ENCODE measurements at places on chromosomes 7 and 10.

DNA sequence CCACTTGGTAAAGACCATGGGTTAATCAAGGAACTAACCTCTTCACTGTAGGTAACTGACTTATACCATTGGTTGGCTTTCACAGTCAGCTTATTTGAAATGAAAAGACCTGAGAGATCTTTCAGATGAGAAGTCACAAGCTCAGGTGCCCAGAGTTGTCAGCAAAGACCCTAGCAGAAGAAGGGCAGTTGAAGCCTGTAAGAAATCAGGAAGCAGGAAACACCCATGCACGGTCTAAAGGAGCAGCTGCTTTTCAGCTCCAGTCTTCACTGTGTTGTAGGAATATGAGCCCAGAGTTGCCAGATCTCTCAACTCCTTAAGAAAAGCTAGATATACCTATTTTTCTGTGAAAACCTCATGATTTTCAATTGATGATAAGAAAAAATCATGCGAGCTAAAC is 130.0 kb downstream of the ARID5B start:
- DNase-seq, result no peak

DNA sequence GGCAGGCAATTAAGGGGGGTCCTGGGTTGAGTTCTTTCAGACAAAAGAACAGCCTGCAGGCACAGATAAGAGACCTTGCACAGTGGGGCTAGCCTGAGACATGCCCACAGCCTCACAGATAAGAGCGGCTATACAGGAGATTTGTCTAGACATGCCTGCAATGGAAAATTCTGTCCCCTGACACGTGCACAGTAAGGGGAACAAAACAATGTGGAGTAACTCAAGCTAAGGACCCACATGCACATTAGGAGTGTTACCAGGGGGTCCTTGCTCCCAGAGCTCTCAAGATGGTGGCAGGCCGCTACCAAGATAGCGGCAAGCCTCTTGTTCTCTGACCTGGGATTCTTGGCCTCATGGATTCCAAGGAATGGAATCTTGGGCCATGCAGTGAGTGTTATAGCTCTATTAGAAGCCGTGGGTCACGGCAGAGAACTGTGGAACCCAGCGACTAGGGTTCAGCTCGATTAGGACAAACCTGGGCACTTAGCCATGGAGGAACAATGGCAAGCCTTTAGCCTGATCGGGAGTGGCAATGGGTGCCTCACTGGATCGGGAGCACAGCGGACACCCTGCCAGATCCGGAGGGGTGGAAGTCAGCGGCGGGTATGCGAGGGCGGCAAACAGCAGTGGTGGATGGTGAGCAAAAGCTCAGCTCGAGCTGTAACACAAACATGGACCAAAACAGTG is 196.9 kb downstream of the CCSER2 start:
- no peak for DNase-seq

GRCh38 chr10:118720685-118721538 is 33.9 kb downstream of the CACUL1 start:
- DNase-seq, result peak; percentile 62

DNA sequence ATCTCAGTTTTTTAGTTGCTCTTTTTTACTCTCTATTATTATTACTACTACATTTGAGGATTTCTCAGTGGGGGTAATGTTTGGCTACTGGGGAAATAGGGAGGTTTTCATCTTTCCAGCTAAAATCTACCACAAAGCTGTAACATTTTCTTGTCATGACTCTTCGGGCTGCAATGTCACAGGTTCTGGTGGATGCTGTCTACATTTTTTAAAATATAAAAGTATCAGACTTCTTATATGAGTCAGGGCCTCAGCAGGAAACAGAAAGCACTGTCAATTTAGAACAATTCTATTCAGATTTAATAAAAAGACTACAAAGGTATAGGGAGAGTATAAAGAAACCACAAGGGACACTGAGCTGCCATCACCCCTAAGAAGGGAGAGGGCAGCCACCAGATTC is 61.6 kb downstream of the DNAJC12 start:
- DNase-seq, result no peak

DNA sequence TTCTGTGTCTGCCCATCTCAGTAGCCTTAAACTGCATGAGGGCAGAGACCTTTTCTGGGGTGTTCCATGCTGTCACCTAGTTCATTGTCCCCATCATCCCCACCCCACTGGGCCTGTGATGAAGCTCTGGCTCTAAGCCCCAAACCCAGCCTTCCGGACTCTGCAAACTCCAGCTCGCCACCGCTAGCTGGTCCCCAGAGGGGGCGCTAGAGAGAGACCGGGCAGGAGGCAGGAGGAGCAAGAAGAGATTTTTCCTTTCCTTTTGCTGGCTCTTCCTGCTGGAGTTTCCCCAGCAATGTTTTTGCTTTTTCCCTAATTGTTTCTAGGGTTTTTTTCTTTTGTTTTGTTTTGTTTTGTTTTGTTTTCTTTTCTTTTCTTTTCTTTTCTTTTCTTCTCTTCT is 234.4 kb downstream of the TEX36 start:
- peak; percentile 4 for DNase-seq

DNA sequence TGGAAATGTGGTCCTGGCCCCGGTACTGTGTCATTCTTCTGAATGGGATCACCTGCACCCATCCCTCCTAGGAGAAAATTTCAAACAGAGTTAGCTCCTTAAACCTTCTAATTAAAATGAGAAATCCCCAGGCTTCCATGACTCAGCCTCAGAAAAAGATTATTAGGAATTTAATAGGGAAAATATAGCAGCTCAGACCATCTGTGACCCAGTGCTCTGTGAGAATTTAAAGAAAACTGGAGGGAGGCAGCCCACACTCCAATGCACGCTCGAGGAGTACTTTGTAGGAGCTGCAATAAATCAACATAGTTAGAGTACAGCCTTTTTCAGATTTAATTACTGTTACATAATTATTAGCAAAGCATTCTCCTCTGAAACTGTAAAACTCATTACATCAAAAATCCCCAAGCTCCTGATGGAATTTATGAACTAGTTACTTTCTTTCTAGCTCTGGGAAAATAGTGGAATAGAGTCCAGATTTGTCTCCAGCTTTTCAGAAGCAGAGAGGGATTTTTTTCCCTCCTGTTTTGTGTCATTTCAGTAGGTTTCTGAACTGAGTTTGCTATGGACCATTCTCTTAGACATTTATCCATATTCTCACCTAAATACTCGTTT is 30.1 kb downstream of the NEUROD6 start:
- no peak for DNase-seq

GRCh38 chr10:37101261-37101660 is 24.1 kb upstream of the ANKRD30A start:
- DNase-seq, result no peak

- DNase-seq, result peak; percentile 5
These were observed 118.0 kb downstream of the OTUD1 start for GRCh38 chr10:23556727-23557440.

GRCh38 chr10:13347043-13347499 is 1.0 kb downstream of the SEPHS1 start:
- no peak for DNase-seq

DNA sequence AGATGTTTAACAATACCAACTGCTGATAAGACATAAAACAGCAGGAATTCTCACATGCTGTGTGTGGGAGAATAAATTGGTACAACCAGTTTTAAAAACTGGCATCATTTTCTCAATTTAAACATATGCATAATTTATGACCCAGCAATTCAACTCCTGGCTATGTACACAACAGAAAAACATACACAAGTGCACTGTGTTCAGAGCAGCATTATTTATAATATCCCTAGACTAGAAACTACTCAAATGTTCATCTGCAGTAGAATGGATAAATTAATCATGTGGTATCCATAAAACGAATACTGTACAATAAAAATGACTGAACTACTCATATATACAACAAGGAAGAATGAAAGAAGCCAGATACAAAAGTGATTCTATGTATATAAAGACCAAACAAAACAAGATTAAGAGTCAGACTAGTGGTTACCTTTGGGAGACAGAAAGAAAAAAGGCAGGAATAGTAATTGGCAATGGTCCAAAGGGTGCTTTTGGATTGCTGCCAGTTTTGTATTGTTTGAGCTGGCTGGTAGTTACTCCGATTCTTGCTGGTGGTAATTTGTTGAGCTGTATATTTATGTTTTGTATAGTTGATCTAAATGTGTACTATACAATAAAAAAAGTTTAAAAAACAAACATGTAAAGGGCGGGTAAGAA is 306.0 kb downstream of the TFEC start:
- no peak for DNase-seq

GRCh38 chr7:30143748-30144251 is 9.0 kb downstream of the MTURN start:
- DNase-seq, result peak; percentile 62

GRCh38 chr10:96090463-96090800 is 39.7 kb upstream of the ZNF518A start:
- DNase-seq, result no peak

DNA sequence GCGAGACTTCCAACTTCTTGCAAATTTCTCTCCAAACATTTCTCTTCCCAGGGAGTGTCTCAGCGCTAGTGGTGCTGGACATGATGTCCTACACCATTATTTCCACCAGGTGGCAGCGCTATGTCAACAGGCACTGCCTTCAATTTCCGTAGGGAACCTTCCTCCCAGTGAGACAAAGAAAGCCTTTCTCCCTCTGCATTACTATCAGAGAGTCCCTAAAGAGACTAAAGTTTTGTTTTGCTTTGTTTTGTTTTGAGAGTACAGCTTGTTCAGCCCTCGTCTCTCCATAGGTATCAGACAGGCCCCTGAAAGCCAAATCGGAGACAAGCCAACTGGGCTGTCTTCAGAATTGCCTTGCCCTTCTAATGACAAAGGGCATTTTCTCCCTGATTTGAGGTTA is 44.2 kb upstream of the GGCT start:
- DNase-seq, result peak; percentile 73

GRCh38 chr10:49365675-49366415 is 30.0 kb downstream of the DRGX start:
- no peak for DNase-seq

GRCh38 chr10:34933676-34934075 is 118.6 kb upstream of the PARD3 start:
- DNase-seq, result no peak

GRCh38 chr7:151800861-151801260 is 76.1 kb downstream of the PRKAG2 start:
- DNase-seq, result no peak

GRCh38 chr7:149773446-149774236 is at the start of gene ZNF467:
ZNF467 (minus strand) TSS chr7:149773588; CDS start chr7:149771032, 2,556 bp downstream.
- no peak for DNase-seq

- DNase-seq, result no peak
These were observed 77.6 kb upstream of the JAZF1 start for GRCh38 chr7:28258240-28258639.

DNA sequence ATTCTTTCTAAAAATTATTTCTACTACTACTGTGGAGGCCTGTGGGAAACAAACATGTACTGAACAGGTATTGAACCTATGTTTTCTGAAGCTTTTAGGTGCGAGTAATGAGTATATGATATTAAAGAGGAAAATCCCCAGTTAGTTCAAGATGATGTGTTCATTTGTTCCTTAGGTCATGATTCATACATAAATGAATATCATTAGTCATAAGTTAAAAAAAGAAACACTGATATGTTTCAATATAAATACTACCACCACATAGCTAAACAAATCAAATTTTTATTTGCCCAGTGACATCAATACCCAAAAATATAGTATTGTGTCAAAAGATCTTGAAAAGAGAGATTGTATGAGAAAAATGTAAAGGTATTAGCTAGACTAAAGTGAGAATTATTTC is 210.7 kb upstream of the GNAI1 start:
- DNase-seq, result peak; percentile 75

- peak; percentile 55 for DNase-seq
These were observed 15.9 kb downstream of the PTPRE start for GRCh38 chr10:127922675-127923366.

DNA sequence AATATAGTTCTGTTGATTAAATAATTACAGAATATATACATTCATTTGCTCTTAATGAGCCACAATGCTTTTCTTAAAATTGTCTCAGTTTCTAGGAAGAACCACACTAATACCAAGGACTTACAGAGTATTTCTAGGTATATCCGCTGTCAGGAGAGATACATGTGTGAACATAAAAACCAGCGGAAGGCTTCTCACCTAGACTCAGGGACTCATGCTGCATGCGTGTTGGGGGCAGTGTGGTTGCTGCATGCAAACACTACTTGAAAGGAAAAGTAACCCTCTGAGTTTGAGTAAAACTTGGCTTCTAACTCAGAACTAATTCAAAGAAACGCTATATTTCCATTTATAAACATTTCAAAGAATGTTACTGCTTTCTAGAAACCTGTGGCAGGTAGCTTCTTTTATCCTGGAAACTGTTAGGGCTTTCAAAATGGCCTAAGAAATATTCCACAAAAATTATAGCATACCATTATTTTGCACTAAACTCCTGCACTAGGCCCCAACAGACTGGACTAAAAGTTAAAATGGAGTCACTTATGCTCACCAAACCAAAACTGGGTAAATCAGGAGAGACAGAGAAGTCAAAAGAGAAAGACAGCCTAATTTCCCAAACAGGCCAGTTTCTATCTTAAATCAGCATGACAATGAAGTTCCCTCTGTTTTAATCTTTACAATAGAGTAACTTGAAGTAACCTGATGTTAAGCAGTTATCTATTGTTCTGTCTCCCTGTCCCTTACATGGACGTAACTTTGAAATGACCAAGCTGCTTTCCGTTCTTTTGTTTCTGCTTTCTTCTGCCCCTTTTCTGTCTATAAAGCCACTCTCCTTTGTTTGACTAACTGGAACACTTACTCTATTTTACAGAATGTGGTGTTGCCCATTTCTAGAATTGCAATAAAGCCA is 95.2 kb upstream of the FAM133B start:
- no peak for DNase-seq

- no peak for DNase-seq
These were observed 94.4 kb upstream of the FGFR2 start for GRCh38 chr10:121692626-121693025.

DNA sequence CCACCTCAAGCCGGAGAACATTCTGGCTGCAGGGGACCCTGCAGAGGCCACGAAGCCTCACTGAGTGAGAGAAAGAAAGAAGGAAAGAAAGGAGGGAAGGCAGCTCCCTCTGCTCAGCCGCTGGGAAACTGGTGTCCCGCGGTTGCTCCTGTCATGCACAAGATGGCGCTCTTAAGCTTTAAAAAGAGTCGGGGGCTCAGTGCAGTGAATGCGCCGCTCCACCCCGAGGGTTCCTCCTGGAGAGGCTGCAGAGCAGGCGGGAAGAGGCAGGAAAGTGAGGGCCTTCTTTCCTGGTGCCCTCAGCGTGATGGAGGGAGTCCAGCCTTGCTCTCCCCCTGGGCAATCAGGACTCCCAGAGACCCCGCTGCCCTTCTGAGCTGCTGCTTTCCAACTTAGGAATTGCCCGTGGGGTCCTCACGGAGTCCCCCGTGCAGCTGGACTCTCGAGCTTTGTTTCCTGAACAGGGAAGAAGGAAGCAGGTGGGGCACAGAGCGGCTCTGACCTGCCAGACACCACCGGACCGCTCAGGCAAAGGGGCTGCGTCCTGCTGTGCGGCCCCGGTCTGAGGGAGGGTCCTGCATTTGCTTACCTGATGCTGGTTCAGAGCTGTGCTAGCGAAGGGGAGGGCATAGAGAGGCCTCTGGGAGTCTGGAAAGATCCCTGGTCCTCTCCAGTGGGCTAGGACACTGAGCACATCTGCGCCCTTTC is 141.9 kb upstream of the MKI67 start:
- DNase-seq, result no peak

DNA sequence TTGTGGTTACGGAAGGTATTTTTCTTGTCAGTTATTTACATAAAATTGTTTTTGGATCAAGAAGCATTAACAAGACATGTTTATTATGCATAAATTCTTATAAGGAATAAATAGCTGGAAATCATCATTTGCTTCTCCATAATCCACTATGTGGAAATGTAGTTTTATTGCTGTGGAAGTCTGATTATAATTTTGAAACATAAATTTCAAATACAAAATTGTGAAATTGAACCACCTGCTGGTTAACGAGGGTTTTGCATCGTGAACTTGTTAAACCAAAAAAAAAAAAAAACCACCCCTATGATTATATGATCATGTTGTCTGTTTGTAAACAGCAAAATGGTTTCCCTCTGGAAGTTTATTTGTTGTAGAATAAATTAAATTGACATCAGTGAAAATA is 25.9 kb downstream of the ABRAXAS2 start:
- DNase-seq, result peak; percentile 14
